Posterior vena cava (tissue), 2 donors: ENCODE measurements at places on chromosomes 13 and 19. TPM values are rescaled to one million over a fixed set of nuclear protein-coding genes. Genes with fewer than 3 reads are reported as not detected.
A peak's percentile ranks its signal among the peaks of the same experiment; 100 is the strongest.

The FGF9 gene
- 0.90 TPM for total RNA-seq

The KCTD15 gene
- total RNA-seq: 62.9 TPM

The ZNF729 gene
- not detected for total RNA-seq

The ACTMAP gene
- total RNA-seq: 3.0 TPM

The LILRA6 gene
- total RNA-seq: 8.1 TPM

The LAIR1 gene
- 18.3 TPM for total RNA-seq

The ODAD3 gene
- total RNA-seq: 0.69 TPM

DNA sequence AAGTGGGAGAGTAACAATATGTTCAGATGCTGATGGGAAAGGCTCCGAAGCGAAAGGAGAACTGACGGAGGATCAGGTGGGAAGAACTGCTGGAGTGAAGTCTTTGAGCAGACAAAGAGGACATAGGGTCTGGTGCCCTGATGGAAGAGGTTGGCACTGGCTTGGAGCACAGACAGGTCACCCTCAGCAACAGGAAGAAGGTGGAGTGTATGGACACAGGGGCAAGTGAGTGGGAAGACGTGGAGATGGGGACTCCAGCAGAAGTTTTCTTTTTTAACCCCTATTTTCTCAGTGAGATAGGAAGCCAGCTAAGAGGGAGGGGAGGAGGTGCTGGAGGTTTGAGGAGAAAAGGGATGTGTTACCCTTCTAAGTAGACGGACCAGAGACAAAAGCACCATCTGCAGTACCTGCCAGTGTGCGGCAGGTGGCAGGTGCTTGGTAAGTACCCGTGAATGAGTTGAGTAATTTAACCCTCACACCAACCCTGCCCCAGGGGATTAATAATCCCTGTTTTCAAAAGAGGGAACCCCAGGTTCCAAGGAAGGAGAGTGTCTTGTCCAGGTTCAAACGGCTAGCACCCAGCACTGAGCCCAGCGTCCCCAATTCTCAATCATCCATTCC is 11.2 kb downstream of the HAS1 start:
- no peak for DNase-seq

GRCh38 chr19:3975637-3976087 is 4.8 kb upstream of the DAPK3 start:
- DNase-seq: no peak

DNA sequence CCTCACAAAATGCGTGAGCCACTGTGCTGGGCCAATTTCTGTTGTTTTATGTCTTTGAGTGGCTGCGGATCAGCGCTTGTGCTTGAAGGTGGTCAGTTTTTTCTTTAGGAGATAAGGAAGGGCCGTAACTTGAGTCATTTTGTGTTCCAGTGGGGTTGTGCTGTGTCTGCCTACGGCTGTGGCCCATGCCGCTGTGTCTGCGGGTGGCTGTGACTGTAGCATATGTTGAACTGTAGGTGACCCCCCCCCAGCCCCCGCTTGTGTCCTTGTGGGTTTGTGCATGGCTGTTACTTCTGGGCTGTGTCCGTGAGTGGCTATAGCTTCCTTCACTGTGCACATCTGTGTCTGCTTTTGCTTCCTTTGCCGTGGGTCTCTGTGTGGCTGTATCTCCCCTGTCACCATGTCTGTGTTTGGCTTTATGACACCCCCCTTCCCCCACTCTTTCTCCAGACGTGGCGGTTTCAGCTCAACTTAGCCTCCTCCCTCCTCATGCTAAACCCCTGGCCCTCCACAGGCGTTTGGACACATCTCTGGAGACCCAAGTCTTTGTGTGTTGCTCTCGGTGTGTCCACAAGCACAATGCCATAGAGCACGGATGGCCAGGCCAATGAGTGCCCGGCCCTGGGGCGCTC is 675 bp downstream of the PPP1R14A start:
- no peak for DNase-seq

GRCh38 chr19:48635966-48636858 is 967 bp downstream of the DBP start:
- peak; percentile 85 for DNase-seq

DNA sequence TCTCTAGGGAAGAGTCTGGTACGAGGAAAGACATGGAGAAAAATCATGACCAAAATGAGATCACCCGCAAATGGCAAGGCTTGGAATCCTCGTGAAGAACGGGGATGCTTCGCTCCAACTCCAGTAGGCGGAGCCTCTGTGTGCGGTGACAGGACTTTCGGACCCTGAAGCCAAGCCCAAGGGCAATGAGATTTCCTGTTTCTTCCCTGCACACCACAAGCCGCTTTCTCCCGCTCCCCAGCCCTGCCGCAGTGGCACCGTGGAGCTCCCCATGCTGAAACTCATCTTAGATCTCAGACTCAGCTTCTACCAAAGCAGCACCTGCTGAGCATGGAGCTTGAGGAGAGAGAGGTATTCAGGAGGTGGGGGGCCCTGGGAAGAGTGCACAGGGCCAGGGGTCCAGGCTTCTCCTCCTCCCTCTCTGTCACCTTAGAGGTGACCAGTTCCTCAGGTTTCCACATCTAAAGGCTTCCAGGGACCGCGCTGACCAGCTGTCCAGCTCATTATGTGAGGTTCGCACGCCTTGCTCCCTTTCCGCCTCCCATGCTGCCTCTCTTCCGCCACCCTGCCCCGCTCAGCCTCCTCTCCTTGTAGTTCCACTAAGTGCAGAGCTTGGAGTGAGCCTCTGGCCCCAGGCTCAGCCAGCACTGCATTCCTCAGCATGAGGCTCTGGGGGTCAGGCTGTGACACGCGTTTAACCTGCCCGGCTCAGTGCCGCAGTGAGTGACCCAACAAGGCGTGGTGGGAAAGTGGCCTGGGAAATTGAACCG is 153.8 kb upstream of the SOX1 start:
- DNase-seq: peak; percentile 70

DNA sequence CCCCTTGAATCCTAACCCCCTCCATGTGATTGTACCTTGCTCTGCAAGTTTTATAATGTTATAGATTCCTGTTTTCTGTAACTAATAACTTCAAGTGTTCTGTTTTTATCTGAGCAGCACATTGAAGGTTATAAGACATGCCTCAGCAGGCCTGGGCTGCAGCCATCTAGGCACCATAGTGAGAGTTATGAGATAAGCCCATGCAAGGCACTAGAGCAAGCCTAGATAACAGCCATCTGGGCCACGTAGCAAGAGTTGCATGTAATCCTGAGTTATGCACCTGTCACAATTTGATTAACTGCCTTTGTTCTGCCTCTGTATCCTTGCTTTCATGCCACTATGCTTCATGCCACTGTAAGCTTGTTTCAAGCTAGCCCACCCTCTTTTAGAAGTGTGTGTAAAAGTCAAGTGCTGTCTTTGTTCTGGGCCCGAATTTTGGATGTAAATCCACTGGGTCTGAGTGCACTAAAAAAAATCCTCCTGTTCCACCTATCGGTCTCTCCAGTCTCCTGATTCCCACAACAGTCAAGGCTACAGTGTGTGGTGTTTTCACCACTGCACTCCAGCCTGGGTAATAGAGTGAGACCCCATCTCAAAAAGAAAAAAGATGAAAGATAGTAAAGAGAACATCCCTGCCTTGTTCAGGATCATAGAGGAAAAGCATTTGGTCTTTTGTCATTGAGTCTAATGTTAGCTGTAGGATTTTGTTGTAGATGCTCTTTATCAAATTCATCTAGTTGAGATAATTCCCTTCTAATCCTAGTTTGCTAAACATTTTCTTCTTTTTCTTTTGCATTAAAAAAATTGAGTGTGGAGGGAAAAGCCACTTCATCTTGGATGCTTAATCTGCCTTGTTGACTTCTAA is 16.0 kb upstream of the KBTBD6 start:
- DNase-seq: no peak

DNA sequence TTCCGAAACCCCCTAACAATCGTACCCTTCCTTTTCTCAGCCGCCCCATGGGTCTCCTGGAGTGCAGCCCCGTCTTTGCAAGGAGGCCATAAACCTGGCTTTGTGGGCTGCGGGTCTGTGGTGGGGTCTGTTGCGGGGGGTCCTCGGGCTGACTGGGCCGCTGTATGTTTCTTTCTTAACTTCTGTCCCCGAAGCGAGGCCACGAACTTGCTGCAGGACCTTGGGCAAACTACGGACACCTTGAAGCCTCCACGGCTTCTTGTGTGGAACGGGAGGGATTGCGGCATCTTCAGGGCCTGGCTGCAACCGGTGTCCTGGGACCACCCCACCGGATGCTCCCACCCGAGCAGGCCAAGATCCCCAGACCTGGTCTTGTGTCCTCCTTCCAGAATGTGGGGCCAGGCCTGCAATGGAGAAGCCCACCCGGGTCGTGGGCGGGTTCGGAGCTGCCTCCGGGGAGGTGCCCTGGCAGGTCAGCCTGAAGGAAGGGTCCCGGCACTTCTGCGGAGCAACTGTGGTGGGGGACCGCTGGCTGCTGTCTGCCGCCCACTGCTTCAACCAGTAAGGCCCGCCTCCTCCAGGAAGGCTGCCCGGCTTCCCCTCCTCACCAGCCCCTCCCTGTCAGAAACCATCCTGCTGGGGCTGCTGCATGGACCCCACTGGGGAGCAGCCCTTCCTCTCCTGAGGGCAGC is 12.0 kb downstream of the TIMM13 start:
- no peak for DNase-seq

GRCh38 chr13:95254339-95254738 is 46.9 kb downstream of the ABCC4 start:
- no peak for DNase-seq

DNA sequence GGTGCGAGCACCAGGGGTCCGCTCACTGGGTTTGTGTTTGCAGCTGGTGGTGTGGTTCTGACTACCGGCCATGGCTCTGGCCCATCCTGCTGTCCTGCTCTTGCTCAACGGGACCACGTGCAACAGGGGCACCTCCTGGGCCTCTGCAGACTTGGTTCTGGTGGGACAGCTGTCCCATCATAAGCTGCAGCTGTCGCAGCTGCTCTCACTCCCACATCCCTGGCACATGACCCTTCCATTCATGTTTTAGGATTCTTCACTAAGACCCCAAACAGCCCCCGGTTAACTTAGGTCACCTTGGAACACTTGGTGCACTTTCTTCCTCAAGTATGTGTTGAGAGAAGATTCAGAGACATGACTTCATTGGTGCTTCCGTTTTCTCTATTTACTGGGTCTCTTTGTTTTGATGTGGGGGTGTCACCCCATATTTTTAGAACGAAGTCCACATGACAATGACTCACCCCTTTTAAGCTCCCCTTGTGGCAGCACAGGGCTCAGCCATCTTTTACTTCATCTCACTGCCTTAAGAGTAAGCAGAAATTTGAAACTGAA is 68.4 kb upstream of the ARHGEF7 start:
- no peak for DNase-seq

DNA sequence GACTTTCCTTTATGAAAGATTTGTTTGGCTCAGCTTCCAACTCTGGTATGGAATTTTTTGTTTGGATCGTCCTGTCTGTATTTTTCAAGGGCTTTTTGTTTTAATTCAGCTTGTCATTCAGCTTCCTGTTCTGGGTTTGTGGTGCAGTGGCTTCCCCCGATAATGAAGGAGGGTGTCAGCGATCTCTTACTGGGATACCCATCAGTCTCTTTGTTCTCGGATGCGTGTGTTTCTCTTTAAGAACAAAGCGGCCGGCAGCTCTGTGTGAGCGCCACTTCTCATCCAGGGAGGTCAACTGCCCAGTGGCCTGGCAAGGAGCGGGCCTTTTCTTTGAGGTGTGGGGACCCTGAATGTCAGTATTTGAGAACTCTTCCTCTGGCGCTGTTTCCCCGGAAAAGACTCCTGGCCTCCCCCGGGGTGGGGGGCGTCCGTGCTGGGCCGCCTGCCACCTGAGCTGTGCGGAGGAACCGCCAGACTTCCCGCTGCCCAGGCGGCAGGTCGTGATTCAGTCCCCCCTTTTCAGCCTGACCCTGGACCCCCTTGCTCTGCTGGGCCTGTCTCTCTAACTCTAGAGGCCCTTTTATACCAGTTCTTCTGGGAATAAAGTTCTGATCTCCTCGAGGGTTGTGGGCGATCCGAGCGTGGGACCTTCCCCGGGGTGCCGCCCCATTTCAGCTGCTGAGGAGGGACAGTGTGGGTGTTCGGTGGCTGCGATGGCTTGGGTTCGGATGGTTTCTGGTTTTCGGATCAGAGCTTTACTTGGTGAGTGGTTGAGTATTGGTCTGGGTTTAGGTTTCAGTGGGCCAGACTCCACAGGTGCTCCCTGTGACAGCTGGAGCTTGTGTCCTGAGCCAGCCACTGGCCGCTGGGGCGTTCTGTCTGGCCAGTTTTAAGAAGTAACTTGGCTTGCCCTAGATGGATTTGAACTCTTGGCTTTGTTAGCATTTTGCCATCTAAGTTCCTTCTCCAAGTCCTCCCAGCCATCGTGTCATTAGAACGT is 3.4 kb downstream of the SF3A2 start:
- no peak for DNase-seq

- no peak for DNase-seq
Observed at GRCh38 chr19:54248016-54248601, 5.5 kb upstream of the LILRA6 start.

- DNase-seq: peak; percentile 85
Observed at GRCh38 chr19:16771618-16772017, 52.0 kb downstream of the NWD1 start.

DNA sequence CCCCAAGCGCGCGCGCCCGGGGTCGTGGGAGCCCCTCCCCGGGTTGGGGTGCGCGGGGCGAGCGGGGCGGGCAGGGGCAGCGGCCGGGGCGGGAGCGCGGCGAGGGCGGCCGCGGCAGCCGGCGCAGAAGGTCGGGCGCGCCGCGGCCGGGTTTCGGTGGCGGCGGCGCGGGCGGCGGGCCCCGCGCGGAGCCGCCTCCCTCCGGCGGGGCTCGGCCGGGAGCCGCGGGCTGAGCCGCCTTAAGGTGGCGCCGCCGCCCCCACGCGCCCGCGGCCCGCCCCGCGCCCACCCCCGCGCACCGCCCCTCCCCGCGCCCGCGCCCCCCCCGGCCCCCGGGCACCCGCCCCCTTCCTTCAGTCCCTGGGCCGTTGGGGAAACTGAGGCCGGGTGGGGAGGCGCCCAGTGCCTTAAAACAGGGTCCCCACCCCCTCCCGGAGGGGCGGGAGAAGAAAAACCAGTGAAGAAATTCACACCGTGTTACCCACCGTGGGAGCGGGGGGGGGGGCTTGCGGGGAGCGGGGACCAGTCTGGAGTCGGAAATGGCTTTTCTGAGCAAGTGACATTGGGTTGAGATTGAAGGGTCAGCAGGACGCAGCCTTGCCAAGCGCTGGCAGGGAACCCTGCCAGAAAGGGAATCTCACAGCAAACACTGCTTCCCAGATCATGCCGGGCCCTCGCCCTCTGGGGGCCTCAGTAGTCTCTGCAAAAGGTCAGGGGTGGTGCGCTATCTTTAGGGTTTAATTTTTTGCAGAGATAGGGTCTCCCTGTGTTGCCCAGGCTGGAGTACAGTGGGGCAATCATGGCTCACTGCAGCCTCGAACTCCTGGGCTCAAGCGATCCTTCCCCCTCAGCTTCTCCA is at the start of gene TLE2:
Gene TLE2, minus strand, starts transcription at position 216 of the 859 bp plus-strand sequence. CDS start 376 bp downstream, outside the sequence.
- DNase-seq: no peak

DNA sequence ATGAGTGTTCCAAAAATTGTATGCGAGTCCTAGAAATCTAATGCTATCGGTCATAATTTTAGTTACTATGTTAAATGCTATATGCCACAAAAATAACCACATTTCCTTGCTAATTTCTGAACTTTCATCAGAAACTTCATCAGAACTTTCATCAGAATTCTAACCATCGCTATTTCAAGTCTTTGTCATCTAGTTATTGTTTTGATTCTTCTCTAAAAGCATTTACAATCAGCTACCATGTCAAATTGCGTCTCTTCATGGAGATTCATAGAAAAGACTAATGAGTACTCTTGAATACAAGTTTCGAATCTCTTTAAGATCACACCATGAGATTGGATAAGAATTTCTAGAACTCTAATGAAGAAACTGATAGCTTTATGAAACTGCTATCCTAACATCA is 52.7 kb upstream of the TM9SF2 start:
- no peak for DNase-seq
